A549 treated with AZD2906 at 1 μM for 4 hours (cell line): ENCODE measurements at places on chromosomes 5 and 9. TPM values are rescaled to one million over a fixed set of nuclear protein-coding genes. Genes with fewer than 3 reads are reported as not detected.

Gene DHX29
- total RNA-seq, result 18.5 to 23.7 TPM (median 20.8 TPM) in 5 replicates

Gene PIP5K1B
- total RNA-seq, result 0.04 TPM in 1 of 5 replicates, not detected in the others

Gene PCDH1
- 2.1 to 3.8 TPM (median 3.4 TPM) in 5 replicates for total RNA-seq

Gene NTRK2
- 0.01 to 0.03 TPM (median 0.02 TPM) in 5 replicates for total RNA-seq

Gene C5orf58
- not detected in 5 replicates for total RNA-seq

Gene LPAR1
- total RNA-seq, result 21.4 to 23.8 TPM (median 22.1 TPM) in 5 replicates

Gene SCAMP1
- 14.2 to 25.0 TPM (median 22.0 TPM) in 5 replicates for total RNA-seq

Gene FBXL7
- total RNA-seq, result 1.1 to 1.6 TPM (median 1.3 TPM) in 5 replicates

Gene LRRC70
- total RNA-seq, result 0.11 to 0.31 TPM (median 0.13 TPM) in 5 replicates

Gene ICE1
- 18.6 to 27.3 TPM (median 22.7 TPM) in 5 replicates for total RNA-seq

Gene SAPCD2
- 14.8 to 26.1 TPM (median 23.7 TPM) in 5 replicates for total RNA-seq

Gene XRCC4
- total RNA-seq, result 9.0 to 12.4 TPM (median 9.7 TPM) in 5 replicates

Gene TNFSF8
- total RNA-seq, result not detected in 5 replicates

Gene IFNA13
- not detected in 5 replicates for total RNA-seq

Gene IFNA14
- total RNA-seq, result not detected in 5 replicates

Gene LCNL1
- total RNA-seq, result 0.07 to 0.24 TPM (median 0.18 TPM) in 5 replicates

Gene CNTNAP3B
- total RNA-seq, result 14.4 to 18.0 TPM (median 15.0 TPM) in 5 replicates

Gene TSSK1B
- total RNA-seq, result not detected in 5 replicates

Gene PKD2L2
- 0.05 to 0.09 TPM (median 0.07 TPM) in 3 of 5 replicates, not detected in the others for total RNA-seq

Gene C5orf52
- not detected in 5 replicates for total RNA-seq

Gene CATSPER3
- 0.15 to 0.49 TPM (median 0.39 TPM) in 5 replicates for total RNA-seq

Gene MEIKIN
- total RNA-seq, result not detected in 5 replicates

Gene FSD1L
- 3.4 to 4.5 TPM (median 4.2 TPM) in 5 replicates for total RNA-seq

Gene OTP
- total RNA-seq, result 0.03 to 0.12 TPM (median 0.09 TPM) in 5 replicates

Gene MELK
- 64.0 to 81.5 TPM (median 68.7 TPM) in 5 replicates for total RNA-seq

Gene PELO
- 16.0 to 18.1 TPM (median 17.0 TPM) in 5 replicates for total RNA-seq

Gene ECSCR
- total RNA-seq, result not detected in 5 replicates

Gene PTGER4
- total RNA-seq, result 5.6 to 7.9 TPM (median 6.7 TPM) in 5 replicates

Gene MPDZ
- total RNA-seq, result 8.5 to 13.2 TPM (median 10.6 TPM) in 5 replicates

Gene GPR150
- 0.07 to 0.20 TPM (median 0.13 TPM) in 5 replicates for total RNA-seq

Gene CARD9
- 0.45 to 2.1 TPM (median 1.1 TPM) in 5 replicates for total RNA-seq

Gene GABRP
- not detected in 5 replicates for total RNA-seq

Gene SEMA5A
- under 0.01 TPM in 2 of 5 replicates, not detected in the others for total RNA-seq

Gene ZNF366
- not detected in 5 replicates for total RNA-seq

Gene LVRN
- total RNA-seq, result 0.03 to 0.16 TPM (median 0.06 TPM) in 4 of 5 replicates, not detected in the other

Gene BAAT
- total RNA-seq, result 0.31 to 0.49 TPM (median 0.46 TPM) in 5 replicates

Gene CYSRT1
- total RNA-seq, result 3.0 to 5.0 TPM (median 5.0 TPM) in 5 replicates

Gene PRDM9
- total RNA-seq, result 0.02 TPM in 1 of 5 replicates, not detected in the others

Gene SLC34A3
- total RNA-seq, result 0.03 to 0.15 TPM (median 0.10 TPM) in 4 of 5 replicates, not detected in the other

Gene AK8
- 0.82 to 1.3 TPM (median 0.93 TPM) in 5 replicates for total RNA-seq

Gene ADAMTS6
- 0.03 to 0.08 TPM (median 0.06 TPM) in 4 of 5 replicates, not detected in the other for total RNA-seq

Gene TTF1
- 11.8 to 16.7 TPM (median 13.6 TPM) in 5 replicates for total RNA-seq

Gene PCDHGA6
- total RNA-seq, result 0.11 to 0.28 TPM (median 0.24 TPM) in 5 replicates

Gene ADRA1B
- 21.8 to 24.5 TPM (median 23.0 TPM) in 5 replicates for total RNA-seq

Gene SPINK13
- 0.24 to 0.66 TPM (median 0.38 TPM) in 5 replicates for total RNA-seq

Gene SLC6A19
- total RNA-seq, result 0.42 to 0.71 TPM (median 0.66 TPM) in 5 replicates

Gene ZCCHC9
- 26.7 to 31.5 TPM (median 28.2 TPM) in 5 replicates for total RNA-seq

Gene NUTM2G
- not detected in 5 replicates for total RNA-seq

Gene SGCD
- total RNA-seq, result 3.2 to 5.4 TPM (median 4.1 TPM) in 5 replicates

Gene IL4
- not detected in 5 replicates for total RNA-seq

Gene CDC14B
- total RNA-seq, result 12.6 to 14.8 TPM (median 13.4 TPM) in 5 replicates

Gene CTXN3
- total RNA-seq, result not detected in 5 replicates

Gene FANCC
- total RNA-seq, result 10.5 to 12.3 TPM (median 11.7 TPM) in 5 replicates
